ENCODE measurements at places on chromosomes 5 and 9.

DNA sequence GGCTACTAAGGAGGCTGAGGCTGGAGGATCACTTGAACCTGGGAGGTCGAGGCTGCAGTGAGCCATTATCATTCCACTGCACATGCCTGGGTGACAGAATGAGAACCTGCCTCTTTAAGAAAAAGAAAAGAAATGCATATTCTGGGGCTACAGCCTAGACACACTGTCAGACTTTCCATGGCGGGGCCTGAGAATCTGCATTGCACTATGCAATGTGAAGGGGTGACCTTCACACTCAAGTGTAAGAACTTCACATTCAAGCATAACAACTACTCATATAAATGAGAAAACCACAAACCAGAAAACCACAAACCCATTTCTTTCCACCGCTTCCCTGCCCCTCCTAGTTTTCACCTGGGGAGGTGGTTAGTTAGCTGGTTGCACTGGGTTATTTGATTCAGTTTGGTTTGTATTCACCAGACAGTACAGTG is 18.0 kb upstream of the FBP2 start:
- no peak for DNase-seq

GRCh38 chr5:123360910-123361309 is 62.3 kb downstream of the CEP120 start:
- no peak for DNase-seq

DNA sequence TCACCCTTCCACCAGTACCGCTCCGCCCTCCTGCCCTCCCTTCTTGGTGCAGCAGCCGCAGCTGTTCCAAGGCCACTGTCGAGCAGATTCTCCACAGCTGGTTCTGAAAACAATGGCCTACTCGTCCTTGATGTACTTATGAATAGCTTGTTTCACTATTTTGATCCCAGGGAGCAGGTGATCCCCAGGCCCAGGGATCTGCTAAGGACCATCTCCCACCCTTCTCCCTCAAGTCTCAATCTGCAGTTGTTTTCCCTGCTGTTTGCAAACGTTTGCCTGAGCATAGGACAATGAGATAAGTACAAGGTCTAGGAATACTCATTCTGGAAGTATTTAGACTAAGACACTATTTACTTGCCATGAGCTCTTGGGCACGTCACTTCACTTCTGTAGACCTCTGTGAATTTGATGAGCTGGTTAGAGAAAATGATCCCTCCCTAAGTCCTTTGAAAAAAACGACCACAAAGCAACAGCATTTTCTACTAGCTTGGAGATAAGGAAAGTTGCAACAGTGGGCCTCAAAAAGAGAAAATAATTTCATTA is 1.8 kb downstream of the LURAP1L start:
- no peak for DNase-seq

GRCh38 chr5:172835290-172835993 is 1.4 kb downstream of the ERGIC1 start:
- no peak for DNase-seq

DNA sequence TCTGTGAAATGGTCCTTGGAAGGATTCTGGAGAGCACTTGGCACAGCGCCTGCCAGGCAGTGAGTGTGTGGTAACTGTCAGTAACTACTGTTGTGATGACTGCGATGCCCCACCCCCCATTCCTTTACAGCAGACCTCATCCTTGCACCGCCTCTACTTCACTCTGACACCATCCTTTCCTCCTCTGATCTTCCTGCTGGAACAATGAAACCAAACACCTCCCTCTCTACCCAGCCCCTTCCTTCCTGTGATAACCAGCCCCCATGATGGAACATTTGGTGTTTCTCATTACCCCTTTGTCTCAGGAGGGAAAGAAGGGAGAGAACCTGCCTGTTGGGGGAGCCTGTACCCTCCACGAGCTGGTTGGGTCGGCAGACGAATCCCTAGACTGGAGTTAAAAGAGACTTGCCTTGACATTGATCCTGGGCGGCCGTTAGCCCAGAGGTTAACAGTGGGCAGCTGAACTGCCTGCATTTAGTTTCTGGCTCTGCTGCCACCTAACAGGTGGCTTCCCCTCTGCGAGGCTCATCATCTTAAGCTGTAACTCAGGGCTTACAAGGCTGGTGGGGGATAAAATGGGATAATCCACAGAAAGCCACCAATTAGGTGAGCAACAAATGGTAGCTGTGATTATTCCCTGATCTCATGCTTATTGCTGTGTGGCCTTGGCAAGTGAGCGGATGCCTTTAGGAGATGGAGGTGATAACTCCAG is 34.2 kb upstream of the GRPEL2 start:
- DNase-seq: no peak

DNA sequence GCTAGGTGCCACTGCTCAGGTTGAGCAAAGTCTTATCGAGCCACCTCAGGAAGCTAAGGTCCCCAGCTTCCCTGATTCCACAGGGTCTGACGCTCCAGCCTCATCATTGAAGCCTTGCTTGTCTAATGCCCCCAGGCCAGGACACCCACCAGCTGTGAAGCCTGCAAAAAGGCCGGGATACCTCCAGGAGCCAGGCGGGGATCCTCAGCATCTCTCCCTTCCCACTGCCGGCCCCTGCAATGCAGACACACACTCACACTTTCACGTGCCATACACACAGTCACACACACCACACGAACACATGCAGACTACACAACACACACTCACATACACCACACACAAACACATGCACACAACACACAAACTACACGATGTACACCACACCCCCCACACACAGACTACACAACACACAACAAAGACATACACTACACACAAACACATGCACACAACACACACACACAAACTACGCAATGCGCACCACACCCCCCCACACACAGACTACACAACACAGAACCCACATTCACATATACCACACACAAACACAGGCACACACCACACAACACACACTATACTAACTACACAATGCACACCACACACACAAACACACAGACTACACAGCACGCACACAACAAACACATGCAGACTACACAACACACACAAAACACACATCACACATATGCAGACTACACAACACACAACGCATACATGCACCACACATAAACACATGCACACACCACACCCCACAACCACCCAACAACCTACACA is 17.8 kb upstream of the S1PR3 start:
- no peak for DNase-seq

GRCh38 chr9:82922686-82923085 is 140.3 kb downstream of the RASEF start:
- no peak for DNase-seq

GRCh38 chr5:33769968-33770367 is 121.8 kb downstream of the ADAMTS12 start:
- DNase-seq: no peak

GRCh38 chr5:179887095-179887494 is 20.6 kb downstream of the TBC1D9B start:
- no peak for DNase-seq

DNA sequence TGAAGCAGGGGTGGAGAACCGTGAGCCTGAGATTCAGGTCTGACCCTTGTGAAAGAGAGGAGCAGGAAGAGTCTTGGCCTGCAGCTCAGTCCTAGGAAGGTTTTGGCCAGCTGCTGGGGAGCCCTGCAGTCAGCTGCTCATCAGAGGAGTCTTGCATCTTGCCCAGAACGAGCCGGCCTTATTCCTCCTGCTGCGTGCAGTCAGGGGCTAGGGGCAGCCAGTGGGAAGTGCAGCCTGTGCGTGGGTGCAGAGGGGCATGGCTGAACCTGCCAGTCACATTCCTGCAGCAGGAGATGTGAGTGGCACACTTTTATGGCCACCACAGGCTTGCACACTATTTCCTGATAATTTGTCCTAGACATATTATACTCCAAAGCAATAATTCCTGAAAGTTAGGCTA is 278.7 kb downstream of the NPR3 start:
- DNase-seq: no peak

DNA sequence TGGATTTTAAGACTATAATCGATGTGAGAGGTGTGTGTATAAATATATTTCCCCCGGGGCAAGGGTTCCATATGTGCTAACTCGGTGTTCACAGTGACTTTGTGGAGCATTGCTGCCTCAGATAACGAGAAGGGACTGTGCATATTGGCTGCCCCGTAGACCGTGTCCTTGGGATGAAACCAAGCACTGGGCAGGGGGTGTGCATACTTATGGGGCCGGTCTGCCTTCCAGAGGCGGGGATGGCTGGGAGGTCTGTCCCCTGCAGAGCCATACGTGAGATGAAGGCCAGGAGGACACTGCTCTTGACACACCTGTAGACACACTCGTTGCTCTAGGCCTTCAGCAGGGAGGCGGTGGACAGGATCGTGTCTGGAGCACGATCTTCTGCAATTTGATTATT is 56.0 kb upstream of the ZNF354A start:
- no peak for DNase-seq

DNA sequence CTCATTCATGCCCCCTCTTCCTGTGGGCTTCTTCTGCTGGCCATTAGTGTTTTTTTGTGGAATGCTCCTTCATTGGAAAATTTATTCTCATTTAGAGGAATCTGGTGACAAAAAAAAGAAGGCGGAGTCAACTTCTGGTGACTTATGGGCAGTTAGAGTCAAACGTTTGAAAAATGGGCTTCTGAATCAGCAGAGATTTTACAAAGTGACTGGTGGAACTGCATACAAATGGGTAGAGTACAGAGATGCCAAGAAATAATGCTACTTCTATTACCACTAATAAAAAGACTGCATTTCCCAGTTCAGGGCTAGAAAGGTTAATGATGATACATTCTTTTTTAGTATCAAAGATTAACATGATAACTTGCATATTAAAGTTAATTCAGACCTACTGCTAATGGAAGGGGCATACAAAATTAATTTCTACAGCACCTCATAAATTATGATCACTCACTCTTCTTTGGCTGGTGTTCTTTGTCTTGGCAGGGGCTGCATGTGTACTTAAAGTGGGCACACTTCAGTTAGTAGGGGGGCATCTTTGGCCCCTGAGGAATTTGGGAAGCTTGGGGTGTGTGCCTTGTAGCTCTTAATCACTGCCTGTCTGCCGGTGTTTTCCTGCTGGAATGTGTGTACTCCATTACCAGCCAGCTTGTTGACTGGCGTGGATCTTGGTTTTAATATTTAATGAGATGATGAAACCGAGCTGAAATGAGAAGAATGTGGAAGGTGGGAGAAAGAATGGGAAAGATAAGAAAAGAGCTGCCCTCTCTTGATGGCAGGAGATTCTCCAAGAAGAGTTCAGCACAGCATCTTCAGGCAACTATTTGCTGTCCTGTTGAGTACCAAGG is 148.9 kb downstream of the DOCK2 start:
- DNase-seq: no peak

DNA sequence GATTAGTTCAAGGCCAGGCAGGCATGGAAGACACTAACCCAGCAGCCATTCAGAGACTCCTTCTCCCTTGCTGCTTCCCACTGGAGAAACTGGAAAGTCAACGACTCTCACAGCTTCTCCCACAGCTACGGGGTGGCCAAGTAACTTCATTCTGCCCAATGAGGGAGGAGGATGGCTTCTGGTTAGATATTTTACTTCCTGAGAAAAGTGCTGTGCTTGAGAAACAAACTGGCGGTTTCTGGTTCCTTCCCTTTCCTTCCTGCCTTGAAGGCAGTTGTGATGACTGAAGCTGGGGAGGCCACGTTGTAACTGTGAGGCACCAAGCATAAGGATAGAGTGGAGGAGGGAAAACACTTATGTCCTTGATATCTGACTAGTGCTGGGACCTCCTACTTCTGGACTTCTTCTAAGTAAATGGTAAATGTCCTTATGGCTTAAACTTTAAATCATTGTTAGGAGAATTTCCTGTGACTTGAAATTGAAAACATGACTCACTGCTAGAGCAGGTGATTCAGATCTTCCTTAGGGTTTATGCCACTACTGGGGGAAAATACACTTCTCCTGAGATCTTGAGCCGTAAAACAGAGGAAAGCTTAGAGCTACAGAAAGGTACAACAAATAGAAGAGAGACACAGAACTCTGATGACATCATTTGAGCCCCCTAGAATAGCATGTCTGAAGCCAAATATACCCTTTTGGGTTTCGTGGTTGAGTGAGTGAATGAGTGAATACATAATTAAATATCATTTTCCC is 3.1 kb upstream of the GNPDA1 start:
- DNase-seq: no peak

DNA sequence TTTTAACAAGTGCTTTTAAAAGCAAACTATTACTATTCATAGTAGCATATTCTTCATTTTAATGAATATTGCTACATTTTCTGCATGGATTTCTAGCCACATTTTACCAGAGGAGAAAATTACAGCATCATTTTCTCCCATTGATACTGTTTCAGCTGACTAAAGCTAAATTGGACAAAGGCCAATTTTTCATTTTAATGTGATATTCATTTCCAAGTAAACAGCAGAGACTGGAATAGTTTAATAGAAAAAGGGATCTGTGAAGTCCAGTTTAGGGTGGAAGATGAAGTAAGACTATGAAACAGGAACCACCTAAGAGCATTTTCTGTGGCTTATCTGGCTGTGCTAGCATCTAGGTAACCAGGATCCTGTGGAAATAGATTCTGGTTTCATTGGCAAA is 128.1 kb downstream of the GIN1 start:
- no peak for DNase-seq

- DNase-seq: no peak
These were observed 82.2 kb upstream of the CXCL14 start for GRCh38 chr5:135660826-135661575.

GRCh38 chr5:151471276-151471675 is 23.9 kb downstream of the SLC36A1 start:
- no peak for DNase-seq

- peak; percentile 25 for DNase-seq
These were observed 54.6 kb upstream of the ABCA1 start for GRCh38 chr9:104982543-104982942.

GRCh38 chr5:169258372-169259000 is 42.5 kb downstream of the SLIT3 start:
- DNase-seq: no peak

- peak; percentile 44 for DNase-seq
These were observed 24.2 kb downstream of the PCDHGC5 start for GRCh38 chr5:141512911-141513626.

GRCh38 chr5:150398722-150399523 is 13.8 kb downstream of the CD74 start:
- DNase-seq: no peak

GRCh38 chr9:121059998-121060636 is 10.0 kb upstream of the C5 start:
- DNase-seq: peak; percentile 69

- no peak for DNase-seq
These were observed 108.0 kb upstream of the MTAP start for GRCh38 chr9:21694424-21694823.

DNA sequence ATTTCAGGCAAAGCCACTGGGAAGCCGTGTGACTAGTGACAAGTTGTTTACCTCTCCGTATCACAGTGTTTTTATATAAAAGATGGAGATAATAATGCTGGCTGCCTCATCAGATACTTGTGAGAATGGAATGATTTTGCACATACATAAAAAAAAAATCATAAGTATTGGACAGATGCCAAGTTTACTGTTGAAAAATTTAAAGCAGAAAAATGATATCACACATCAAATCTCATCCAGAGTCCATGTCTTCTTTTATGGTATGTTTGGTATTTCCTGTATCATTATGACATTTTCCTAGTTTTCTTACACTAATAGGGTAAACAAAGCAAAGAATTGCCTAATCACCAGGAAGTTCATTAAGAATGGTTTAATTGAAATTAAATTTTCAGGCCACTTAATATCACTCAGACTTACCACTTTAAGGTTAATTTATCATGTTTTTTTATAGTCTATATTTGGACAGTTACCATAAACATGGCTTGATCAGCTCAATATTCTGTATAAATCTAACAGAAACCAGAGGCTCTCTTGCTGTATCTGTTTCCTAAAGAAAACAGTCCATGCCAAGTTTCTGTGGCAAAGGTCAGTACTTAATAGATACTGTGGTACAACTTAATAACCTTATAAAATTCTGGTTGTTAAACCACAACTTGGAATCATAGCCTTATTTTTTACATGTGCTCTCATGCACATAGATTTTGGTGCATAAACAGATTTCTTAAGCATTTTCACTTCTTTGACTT is 656.5 kb upstream of the RIOK2 start:
- DNase-seq: no peak

GRCh38 chr5:102279711-102280110 is 16.4 kb downstream of the SLCO4C1 start:
- no peak for DNase-seq

Data from body of pancreas (tissue), 4 donors.